Activated CD4-positive, alpha-beta T cell treated with anti-CD3 and anti-CD28 coated beads, Interleukin-2, Interleukin-4, amounts not matched to agents 100 ng/mL and 50 ng/mL, durations not matched to agents 16 hours and 8 hours (primary cell): ENCODE measurements at places on chromosomes 11 and 22.

- no peak for DNase-seq
Measured at GRCh38 chr11:8807544-8808225, 103.3 kb upstream of the AKIP1 start.

GRCh38 chr11:1298695-1299492 lies 10.5 kb downstream of the TOLLIP start:
- no peak for DNase-seq

- no peak for DNase-seq
Measured at GRCh38 chr11:61769946-61770683, 17.7 kb downstream of the MYRF start.

DNA sequence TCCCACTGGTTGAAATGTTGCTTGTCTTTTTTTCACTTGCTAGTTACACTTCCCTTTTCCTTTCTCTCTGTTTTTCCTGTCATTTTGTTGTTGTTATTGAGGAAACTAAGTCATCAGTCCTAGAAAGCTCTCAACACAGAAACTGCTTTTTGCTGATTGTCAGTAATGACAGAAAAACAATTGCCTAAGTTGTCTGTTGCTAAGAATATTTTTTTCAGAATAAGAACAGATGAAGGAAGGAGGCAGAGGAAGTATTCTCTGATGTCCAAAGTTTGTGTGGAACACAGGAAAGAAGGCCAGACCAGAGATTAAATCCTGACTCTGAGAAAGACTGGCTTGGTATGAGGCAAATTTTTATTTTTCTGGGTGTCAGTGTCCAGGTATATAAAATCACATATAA lies 163.3 kb downstream of the CASP12 start:
- DNase-seq = no peak

- DNase-seq = no peak
Measured at GRCh38 chr11:61147791-61148620, 13.2 kb downstream of the VPS37C start.

DNA sequence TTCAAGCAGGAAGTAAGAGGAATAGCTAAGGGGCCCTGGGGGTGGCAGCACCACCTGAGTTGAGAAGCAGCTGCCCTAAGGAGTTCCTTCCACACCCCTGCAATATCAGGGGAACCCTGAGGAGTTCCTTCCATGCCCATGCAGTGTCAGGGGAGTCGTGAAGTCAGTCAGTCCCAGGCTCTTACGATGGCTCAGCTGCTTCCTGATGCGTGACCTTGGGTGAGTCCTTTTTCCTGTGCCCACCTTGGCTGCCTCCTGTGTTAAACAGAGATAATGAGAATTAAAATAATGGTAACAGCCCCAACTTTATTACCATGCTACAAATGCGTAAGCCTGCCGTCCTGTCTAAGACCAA lies 181.1 kb downstream of the MIAT start:
- no peak for DNase-seq

DNA sequence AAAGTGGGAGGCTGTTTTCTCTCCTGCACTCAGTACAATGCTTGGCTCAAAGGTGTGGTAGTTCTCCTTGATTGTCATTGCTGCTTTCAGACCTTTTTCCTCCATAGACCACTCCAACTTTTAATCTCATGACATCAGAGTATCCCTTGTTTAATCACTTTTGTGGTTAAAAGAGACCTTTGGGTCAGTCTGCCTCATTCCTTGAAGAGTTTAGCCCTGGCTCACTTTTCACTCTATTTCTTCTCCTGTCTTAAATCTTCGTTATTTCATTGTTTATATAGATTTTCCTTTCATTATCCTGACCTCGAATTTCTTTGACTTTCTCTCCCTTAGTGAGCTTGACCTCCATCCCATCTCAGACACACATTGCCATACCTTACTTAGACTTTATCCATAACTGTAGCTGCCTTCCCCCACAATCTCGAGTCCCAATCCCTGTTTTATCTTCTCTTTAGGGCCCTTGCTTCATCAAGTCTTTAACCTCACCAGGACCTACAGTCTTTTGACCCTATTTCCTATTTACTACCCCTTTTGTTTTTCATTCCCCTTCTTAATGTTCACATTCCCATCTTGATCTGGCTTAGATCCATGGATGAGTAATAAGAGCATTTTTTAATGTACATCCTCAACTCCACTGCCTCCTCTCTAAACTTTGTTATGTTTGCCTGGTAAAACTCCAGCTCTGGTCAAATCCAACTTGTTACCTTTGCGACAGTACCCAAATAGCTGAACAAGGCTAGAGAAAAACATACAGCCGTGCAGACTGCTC lies 9.5 kb downstream of the ATXN10 start:
- no peak for DNase-seq

DNA sequence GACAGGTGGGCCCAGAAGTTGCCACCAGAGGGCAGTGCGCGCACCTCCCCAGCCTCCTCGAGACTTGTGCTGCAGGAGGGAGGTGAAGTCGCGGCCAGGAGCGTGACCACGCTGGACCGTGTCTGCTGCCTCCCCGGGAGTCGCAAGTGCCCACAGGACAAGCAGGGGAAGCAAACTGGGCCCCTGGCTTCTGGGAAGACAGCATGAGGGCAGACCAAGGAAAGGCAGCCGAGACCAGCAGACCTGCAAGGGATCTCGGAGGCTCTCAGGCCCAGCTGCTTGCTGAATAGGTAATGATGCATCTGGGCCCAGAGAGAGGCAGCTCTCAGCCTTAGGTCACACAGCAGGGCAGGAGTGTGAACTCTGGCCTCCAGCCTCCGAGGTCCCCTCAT lies 17.0 kb upstream of the IL2RB start:
- DNase-seq = peak; percentile 81

DNA sequence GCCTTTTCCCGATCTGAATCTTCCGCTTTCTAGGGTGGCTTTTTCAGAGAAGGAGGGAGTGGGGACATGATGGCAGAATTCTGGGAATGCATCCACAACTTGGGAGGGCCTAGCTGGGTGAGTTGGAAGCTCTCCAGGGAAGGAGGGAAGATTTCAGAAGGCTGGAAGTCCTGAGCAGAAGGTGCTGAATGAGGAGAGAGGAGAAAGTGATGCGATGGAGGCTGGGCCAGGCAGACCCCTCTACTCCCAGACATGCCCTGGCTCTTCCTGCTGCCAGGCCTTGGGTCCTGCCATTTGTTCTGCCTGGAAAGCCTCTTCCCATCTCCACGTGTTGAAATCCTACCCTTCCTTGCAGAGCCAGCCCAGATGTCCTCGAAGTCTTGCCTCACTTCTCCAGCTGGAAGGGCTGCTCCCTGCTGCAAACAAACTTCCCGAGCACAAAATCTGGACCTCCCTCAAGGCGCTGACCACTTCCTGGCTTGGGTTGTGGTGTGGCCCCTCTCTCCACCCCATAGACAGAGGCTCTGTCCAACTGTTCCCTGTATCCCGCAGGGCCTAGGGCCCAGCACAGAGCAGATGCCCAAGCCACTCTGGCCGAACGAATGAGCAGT lies 16.8 kb downstream of the LRRC32 start:
- DNase-seq = no peak

DNA sequence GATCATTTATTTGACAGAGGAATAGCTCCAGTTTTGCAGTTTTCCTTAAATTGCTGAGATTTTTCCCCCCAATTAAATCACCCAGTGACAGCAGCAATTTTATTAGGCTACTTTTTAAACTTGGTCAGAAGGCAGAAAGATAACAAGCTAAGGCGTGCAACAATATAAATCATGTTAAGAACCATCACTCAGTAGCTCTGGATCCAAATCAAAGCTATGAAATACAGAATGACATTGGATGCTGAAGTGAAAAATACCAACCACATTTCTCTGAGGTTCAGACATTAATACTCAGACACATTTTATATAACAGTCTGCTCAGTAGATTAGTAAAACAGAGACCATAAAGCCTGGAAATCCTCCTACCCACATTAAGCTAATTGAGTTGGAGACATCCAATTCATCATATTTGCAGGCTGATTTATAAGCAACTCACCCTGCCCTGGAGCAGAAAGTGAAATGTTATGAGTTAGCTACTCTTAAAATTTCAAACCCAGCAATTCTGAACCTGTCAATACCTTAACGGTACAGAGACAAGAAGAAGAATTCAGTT lies 1108.4 kb downstream of the DLG2 start:
- no peak for DNase-seq

DNA sequence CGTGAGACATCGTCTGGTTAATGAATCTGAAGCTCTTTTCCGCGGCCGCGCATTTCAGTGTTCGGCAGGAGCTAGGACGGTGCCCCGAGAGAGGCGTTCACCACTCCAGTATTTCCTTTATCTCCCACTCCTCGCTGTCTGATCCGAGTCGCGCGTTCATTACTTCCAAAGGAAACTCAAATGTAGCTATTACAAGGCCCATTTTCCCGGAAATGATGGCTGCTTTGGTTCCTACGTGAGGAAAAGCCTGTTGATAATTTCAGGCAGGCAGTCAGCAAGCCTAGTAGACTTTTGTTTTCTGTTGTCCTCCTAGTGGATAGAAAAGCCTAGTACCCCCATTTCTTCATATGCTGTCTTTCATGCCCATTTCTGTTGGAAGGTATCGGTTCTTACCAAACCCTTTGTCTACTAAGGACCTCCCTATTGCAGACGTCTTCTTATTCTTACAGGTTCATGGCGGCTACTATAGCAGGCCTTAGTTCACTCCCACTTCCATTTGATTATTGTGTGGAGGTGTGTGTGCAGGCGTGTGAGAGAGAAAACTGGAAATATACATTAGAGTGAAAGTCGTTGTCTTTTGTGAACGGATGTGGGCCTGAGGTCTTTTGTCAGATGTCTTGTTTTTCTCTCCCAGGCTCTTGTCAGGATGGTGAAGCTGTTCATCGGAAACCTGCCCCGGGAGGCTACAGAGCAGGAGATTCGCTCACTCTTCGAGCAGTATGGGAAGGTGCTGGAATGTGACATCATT lies 737 bp downstream of the RBM4 start:
- DNase-seq = peak; percentile 24

- no peak for DNase-seq
Measured at GRCh38 chr22:37701141-37701786, 4.4 kb downstream of the TRIOBP start.

GRCh38 chr11:73323464-73323863 lies 15.4 kb downstream of the ARHGEF17 start:
- DNase-seq = no peak

GRCh38 chr11:117884994-117885393 lies 8.5 kb upstream of the FXYD6 start:
- no peak for DNase-seq

DNA sequence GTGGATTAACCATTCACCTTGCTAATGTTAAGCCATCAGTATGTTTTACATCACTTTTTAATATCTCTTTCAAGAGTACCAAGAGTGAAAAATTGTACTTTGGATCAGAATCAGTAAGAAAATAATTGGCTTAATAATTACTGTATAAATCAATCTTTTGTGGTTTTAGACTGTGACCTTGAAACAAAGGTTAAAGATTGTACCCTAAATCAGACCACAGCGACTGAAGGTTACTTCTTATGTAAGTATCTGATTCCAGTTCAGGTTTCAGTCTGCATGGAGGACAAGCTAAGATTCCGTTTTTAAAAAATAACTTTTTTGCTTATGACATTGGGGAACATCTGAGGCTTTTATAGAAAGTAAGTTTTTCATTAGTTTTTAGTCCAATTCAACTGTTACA lies 18.9 kb downstream of the CAT start:
- DNase-seq = no peak
